IMR-90 (cell line): ENCODE measurements at places on chromosomes 1 and 21.

DNA sequence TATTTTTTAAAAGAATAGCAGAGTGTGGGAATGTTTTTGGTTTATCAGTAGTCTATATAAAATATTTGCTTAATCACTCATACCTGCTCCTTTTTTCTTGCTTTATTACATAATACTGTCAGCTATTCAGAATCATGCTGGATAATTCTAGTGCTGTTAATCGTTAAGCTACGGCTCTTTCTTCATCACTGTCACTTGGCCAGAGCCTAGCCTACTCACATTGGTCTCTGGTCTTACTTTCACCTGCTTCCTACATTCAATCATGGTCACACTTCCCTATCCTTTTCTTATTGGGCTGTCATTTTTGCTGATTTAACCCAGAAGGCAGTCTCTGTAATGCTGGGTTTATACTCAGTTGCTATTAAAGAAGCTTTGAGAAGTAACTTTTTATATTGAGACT is 2.5 kb downstream of the KLHL20 start:
- DNase-seq, result no peak

DNA sequence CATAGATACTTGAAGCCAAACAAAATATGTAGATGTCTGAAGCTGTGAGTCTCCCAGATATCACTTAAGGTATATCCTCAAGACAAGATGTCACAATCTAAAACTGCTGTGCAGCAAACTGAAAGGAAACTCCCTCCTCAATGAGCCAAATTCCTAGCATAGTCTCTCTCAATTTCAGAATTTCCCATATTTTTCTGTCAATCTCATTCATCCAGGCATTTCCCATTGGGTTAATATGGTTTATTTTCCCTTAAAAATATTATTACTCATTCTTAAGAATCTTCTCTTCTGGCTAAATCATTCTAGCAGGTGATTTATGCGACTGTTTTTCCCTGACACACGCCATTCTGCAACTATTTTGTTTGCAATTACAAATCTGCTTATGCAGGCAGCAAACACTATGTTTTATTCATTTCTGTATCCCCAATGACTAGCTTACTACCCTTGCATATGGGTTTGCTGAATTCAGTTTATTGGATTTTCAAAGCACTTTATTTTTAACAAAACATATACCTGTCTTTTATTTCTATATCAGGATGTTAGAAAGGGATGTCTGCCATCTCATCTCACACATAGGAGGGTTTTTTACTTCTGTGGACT is 69.9 kb downstream of the TNFSF4 start:
- peak; percentile 46 for DNase-seq

GRCh38 chr1:241902391-241903065 is 54.5 kb downstream of the EXO1 start:
- peak; percentile 39 for DNase-seq

- no peak for DNase-seq
Measured at GRCh38 chr1:46820560-46821060, 21.8 kb downstream of the CYP4B1 start.

DNA sequence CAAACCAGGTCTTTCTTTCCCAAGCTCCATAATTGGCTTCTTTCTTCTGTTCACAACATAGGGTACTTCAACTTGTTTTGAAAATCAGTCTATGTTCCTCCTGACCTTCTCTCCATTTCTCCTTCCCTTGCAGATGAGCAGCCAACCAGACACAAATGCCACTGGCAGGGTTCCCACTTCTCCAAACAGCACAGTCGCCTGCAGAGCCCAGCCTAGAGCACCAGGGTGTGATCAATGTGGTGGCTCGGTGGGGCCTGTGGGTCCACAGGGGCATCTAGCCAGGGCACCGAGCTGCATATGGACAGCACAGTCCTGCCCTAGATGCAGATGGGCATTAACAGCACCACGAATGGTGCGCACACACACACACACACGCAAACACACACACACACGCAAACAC is 112.8 kb downstream of the NPHP4 start:
- no peak for DNase-seq

- no peak for DNase-seq
Measured at GRCh38 chr1:235375919-235376605, 8.8 kb downstream of the TBCE start.

- DNase-seq, result no peak
Measured at GRCh38 chr1:106995970-106996369, 60.5 kb upstream of the PRMT6 start.

- no peak for DNase-seq
Measured at GRCh38 chr1:158333405-158334155, 2.2 kb upstream of the CD1B start.

GRCh38 chr1:239125893-239126292 is 260.5 kb upstream of the CHRM3 start:
- DNase-seq, result no peak

DNA sequence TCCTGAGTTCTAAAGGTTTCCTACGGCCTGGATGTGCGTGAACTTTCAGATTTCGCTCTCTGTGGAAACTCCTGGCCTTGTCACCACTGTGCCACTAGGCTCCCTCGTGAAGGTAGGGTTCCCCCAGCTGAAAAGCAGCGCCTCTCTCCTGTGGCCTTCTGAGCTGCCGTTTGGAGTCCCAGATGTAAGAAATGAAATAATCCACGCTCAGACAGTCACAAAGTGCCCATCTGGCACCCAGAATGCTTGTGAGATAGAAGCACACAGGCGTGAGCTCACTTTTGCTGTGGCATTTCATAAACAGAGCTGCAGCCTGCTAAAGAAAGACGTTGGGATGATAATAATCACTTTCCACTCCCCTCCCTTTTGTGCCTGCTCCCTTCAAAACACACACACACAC is 65.8 kb downstream of the LMO4 start:
- no peak for DNase-seq

DNA sequence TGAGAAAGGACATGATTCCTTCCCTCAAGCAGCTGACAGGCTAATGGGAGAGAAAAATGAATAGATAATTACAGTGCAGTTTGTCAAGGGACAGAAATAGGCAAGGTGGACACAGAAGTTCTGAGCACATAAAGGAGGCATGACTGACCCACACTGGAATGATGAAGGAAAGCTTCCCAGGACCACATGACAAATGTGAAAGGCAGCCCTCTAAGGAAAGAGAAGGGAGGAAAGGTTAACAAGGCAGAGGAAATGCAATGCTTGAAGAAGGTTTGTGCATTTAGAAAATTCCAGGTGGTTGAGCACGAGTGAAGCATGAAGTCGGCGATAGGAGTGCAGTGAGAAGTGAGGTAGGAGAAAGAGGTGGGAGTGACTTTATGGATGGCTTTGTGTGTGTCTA is 37.4 kb downstream of the LAMC2 start:
- DNase-seq, result peak; percentile 43

DNA sequence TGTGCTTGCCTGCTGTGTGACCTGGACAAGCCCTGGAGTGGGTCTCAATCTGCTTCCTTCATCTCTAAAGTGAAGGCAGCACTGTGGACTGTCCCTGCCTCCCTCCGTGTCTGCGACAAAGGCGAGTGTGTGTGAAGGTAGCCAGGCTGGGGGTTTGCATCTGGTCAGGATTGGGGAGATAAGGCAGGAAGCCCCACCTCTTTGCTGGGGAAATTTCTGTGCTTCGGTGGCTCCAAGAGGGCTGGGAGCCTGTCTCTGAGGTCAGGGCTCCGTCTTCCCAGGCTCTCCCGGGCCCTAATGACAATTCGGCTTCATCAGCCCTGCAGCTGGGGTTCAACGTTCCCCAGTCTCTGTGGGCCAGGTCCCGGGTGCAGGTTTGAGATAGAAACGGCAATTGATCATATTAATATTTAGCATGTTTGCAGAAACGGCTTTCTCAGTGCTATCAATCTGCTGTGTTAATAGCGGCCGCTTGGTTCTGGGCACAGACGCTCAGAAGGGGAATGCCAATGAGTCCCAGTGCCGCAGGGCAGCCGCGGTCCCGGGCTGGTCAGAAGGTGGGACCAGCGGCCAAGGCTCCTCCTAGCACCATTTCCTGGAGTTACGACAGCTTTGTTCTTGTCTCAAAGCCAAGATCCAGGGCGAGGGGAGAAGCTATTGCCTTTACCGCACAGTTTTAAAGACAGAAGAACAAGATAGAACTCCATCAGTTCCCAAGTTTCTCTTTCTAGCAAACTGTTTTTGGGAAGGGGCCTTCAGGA is 105.7 kb downstream of the PRDM16 start:
- no peak for DNase-seq

GRCh38 chr1:34994878-34995277 is 9.7 kb upstream of the TMEM35B start:
- DNase-seq, result no peak

DNA sequence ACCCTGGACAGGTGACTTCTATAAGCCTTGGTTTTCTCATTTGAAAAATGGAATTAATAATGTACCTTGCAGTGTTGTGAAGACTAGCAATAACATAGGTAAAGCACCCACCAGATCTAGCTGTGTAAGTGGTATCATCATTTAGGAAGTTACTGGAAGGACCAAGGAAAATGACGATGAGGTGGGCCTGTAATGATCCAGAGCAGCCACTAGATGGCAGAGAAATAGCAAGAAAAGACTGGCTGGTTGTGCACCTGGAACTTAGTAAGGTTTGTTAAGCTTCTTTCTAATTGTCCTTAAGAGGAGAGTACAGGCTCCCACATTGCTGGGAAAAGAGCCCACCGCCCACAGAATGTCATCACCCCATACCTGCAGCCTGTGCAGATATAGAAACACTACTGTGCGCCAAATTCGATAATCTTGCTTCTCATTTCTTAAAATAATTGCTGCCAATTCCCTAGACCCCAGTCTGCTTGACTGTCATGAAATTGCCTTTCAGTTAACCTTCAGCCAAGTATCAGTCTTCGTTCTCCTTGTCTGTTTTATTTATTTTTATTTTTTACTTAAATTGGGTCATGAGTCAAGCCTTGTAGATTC is 37.2 kb downstream of the WNT4 start:
- peak; percentile 69 for DNase-seq

GRCh38 chr1:37601441-37601840 is 5.7 kb upstream of the GNL2 start:
- no peak for DNase-seq

- no peak for DNase-seq
Measured at GRCh38 chr1:17227358-17227915, 21.5 kb upstream of the PADI3 start.

- DNase-seq, result peak; percentile 69
Measured at GRCh38 chr21:36450511-36450910, 29.4 kb downstream of the CLDN14 start.

DNA sequence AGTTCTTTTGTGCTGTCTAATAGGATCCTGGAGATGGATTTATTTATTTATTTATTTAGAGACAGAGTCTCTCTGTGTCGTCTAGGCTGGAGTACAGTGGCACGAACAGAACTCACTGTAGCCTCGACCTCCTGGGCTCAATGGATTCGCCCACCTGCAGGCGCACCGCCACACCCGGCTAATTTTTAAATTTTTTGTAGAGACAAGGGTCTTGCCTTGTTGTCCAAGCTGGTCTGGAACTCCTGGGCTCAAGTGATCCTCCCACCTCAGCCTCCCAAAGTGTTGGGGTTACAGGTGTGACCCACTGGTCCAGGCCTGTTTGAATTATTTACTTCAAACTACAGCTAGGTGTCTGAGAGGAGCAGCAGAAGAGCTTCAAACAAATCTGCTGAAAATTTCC is 9.6 kb upstream of the SPEN start:
- DNase-seq, result no peak

DNA sequence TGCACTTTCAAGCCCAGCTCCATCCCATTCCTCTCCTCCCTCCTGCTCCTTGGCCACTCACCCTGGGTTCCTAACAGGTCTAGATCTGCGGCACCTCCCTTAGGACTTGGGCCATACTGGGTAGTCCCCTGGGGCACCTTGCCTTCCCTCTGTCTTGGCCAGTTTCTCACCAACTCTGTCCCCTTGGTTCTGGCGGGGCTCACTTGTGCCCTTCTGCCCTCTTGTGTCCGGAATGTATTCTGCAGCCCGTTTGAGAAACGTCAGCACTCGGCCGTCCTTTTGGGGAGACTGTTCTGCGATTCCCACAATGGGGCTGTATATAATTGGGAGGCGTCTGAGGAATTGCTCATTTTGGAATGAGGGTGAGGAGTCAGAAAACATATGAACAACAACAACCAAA is 162.4 kb downstream of the ZSCAN20 start:
- peak; percentile 7 for DNase-seq

DNA sequence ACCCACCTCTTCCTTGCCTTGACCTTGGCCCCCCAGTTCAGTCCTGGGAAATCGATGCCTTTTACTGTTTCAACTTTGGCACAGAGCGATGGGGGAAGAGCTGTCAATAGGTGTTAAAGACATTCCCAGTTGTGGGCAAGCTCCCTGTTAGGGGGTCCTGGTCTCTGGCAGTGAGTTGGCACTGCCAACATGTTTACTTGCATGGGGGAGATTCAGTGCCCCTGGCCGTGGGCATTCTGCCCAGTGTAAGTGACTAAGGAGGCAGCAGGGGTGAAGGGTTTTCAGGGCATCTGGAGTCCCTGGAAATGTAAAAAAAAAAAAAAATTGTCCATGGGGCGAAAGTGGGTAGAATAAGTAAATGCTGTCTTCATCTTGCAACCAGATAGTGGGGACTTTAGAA is 407.0 kb downstream of the PTPRU start:
- no peak for DNase-seq

DNA sequence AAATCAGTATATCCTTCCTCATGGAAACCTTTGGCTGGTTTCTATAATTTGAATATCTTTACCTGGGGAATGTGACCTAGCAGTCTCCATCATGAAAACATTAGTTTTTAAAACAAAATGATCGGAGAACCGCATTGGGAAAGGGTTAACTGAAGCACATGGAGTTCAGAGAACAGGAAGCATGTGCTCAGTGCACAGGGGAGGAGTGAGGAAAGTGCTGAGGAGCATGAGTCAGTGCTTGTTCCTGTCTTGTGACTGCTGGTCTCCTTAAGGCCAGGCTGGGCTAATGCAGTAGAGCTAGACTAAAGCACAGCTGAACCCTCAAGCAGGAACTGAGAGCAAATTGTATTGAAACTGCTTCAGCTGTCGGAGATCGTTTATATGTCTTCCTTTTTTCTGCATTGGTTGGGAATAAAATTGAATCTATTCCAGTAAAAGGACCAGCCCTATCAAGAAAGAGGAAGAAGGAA is 5.8 kb downstream of the IFI16 start:
- peak; percentile 94 for DNase-seq

GRCh38 chr1:155107309-155108264 is 20.1 kb upstream of the EFNA1 start:
- DNase-seq, result no peak

DNA sequence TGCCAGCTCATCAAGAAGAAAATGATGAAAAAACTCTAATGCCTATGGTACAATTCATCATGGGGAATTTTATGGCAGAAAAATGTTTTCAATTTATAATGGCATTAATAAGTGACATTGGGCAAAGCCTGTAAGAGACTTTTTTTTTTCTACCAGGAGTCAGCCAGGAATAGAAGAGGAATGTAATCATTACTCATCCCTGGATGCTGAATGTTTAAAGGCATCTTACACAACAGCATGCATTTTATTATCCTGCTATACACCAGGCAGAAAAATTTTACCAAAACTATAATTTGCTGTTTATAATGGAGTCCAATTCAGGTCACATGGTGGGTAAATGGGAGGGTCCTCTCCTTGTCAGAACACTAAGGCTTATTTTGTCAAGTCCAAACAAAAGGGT is 189.9 kb upstream of the BEND5 start:
- DNase-seq, result no peak
